Anterior cingulate cortex (tissue), 58 donors: ENCODE measurements at places on chromosomes 2 and 18.

DNA sequence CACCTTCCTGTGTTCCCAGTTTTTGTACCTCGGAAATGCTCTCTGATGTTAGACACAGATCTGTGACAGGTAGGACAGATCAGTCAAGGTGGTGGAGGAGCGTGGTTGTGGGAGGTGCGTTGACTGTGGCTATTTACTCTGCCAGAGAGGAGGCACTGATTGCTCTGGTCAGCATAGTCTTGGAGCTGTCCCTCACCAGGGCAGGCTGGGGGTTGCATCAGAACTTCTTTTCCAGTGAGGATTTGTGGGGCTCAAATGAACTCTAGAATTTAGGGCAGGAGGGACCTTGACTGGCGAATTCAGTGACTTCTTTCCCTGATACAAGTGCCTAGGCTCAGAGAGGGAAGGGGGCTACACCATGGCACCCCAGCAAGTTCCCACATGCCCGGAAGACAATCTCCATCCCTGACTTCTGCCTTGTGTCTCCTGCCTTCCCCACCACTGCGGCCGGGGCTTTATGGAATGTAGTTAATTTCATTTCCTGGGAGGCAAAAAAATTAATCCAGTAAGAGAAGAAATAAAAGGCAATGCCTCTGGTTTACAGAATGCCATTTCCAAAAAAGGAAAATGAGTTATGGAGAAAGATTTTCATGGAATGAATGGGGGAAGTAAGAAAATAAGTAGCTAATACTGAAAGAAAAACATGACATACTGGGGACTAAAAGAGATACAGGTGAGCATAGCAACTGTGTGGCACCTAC, 26.1 kb downstream of the NIFK start:
- DNase-seq, result no peak

DNA sequence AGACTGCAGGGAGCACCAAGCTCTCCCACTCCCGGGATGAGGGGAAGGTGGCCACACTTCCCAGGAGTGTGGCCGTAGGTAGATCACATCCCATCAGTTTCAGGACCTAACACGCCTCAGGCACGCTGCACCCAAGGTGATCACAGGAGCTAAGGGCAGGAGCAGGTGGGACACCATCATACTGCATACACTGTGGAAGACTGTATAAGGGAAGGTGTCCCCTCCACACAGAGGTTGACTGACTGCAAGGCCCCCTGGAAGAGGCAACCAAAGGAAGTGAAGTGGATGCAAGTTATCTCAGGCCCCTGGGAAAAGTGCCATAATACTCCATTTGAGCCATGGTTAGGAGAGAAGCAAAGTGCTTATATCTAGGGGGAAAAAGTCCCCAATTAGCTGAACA, 351.9 kb upstream of the SMIM21 start:
- no peak for DNase-seq

DNA sequence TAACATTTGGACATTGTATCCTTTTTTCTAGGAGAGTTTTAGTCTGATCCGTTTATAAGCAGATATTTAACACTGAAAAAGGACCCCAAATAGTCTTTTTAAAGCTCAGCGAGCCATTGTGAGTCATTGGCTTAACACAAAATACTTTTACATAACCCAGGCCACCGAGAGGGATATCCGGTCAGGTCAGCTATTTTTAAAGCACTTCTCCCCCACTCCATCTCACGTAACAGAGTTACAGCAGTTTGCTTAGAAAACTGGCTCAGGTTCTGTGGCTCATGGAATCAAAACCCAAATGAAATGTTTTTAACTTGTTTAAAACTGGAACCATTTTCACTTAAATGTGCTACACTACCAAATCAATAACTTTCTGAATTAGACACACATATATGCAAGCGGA, 23.9 kb downstream of the COL4A3 start:
- no peak for DNase-seq

DNA sequence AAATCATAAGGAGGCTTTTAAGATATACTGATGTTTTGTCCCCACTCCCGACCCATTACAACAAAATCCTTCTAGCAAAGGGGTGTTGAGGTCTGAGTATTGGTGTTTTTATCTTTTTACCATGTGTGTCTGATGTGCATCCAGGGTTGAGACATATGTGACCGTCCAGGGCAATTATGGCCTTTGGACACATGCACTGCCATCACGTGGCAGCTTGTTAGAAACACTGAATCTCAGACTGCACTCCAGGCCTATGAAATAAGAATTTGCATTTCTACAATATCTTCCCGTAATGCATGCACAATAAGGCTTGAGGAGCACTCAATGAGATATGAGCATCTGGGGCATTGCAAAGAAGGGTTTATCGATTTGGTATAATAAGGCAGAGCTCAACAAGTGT, 235.1 kb upstream of the ZNF804A start:
- DNase-seq, result no peak

DNA sequence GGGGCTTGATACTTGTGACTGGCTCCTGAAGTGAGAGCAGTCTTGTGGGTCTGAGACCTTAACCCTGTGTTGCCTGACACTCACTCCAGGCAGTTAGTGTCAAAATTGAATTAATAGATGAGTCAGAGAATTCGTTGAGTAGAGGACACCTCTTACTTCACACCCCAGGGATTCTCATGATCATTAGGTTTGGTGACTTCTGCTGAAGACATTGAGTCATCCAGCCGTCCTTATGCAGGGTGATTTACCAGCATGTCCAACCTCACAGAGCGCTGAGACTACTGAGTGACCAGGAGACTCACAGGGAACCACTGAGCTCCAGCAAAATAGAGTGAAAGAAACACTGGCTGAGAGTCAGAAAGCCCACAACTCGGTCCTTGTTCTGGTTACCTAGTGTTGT, 36.0 kb upstream of the EVA1A start:
- DNase-seq, result no peak
